ENCODE measurements at places on chromosomes 1 and 21.

DNA sequence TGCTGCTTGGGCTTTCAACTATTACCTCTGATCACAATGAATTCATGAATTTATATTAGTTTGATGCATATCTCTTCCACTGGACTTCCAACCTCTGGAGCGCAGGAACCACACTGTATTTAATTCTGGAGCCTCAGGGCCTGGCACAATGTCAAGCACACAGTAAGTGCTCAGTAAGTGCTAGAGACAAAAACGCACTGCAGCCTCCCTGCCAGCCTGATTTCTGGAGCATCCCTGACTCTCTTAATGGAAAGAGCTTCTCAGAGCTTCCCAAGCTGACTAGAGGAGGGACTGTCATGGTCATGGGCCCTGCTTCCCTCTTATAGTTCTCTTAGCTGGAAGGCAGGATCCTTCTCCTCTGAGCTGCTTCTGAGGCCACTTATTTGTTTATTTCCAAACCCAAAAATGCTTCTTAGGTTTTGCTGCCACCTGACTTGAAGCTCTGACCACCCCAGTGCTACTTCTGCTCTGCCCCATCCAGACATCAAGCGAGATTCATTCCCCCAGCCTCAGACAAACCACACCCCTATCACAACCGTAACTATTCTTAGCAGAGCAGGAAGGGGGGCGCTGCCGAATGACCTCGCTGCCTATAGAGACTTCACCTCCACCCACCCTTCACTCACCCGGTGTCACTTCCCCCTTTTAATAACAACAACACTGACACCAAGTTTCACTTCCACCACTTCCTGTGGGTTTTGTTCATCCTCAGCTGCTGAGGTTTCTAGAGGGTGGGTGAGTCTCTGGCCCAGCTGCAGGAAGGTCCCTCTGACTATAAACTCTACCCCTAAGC, 33.6 kb downstream of the NUAK2 start:
- DNase-seq, result peak; percentile 90

- DNase-seq, result no peak
Observed at GRCh38 chr1:100671601-100672000, 47.9 kb upstream of the VCAM1 start.

DNA sequence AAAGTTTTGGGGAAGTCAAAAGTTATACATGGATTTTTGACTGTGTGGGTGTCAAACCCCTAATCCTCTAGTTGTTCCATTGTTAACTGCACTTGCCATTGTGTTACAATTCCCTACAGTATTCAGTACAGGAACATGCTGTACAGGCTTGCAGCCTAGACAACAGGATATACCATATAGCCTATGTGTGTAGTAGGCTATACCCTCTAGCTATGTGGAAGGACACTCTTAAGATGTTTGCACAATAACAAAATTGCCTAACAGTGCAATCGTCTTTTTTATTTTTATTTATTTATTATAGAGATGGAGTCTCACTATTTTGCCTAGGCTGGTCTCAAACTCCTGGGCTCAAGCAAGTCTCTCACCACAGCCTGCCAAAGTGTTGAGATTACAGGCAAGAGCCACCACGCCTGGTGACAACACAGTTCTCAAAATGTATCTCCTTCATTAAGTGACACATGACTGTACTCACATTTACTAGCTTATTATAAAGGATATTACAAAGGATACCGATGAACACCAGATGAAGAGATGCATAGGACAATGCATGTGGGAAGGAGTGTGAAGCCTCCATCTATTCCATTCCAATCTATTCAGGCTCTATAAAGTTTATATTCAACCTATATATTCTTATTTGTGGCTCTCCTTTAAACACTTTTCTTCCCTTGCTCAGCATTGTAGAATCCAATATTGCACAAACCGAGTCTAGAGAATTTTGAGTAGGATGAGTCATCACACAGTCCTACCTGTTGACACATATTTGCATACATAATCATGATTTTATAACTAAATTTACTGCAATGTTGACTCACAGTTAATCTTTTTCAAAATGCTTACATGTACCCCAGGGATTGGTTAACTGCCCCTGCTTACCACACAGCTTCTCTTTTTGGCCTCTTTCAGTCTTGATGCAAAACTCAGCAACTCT, 28.4 kb upstream of the CEP350 start:
- DNase-seq, result peak; percentile 14

DNA sequence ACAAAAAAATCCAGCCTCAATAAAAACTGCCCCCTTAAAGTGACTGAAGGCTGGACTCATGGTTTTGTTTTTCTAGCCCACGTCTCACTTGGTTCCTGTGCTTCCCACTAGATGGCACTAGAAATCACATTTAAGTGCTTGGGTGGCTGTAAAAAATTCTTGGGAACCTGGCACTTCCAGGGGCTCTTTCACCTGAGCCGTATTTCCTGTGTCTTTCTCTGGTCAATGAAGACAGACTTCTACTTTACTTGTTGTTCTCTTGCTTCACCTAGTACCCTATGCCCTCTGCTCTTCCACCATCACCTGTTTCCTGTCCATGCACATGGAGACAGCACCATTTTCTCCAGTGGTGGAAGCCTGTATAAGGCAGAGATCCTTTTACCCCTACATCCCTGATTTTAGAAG, 20.0 kb downstream of the METTL13 start:
- no peak for DNase-seq

- no peak for DNase-seq
Observed at GRCh38 chr21:37039411-37040075, 33.0 kb downstream of the RIPPLY3 start.

- DNase-seq, result no peak
Observed at GRCh38 chr1:147600119-147601111, 59.1 kb downstream of the BCL9 start.

- no peak for DNase-seq
Observed at GRCh38 chr1:21601278-21602048, 67.7 kb downstream of the RAP1GAP start.

- no peak for DNase-seq
Observed at GRCh38 chr21:44093761-44094160, 13.4 kb upstream of the PWP2 start.

GRCh38 chr1:168229893-168230292, 4.1 kb downstream of the SFT2D2 start:
- no peak for DNase-seq

DNA sequence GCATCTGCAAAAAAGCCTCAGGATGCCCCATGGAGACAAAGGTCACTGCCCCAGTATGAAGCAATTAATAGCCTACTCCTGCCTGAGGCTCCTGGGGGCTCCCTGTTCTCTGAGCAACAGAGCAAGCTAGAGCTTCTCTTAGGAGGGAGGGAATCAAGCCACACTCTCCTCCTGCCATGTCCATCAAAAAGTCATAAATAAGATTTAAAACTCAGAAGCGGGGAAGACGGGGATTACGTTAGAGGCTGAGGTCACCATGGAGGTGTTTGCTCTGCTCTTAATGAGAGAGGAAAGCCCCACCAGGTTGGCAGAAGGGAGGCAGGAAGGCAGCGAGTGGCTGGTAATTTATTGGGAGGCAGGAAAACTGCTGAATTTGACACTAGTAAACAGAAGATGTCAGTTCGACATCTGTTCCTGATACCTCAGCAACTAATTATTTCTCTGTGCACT, 98.4 kb upstream of the TNR start:
- DNase-seq, result no peak

- DNase-seq, result no peak
Observed at GRCh38 chr1:99236756-99237155, 27.5 kb upstream of the PLPPR4 start.

- no peak for DNase-seq
Observed at GRCh38 chr21:44930543-44930981, 9.3 kb upstream of the SLX9 start.

- DNase-seq, result no peak
Observed at GRCh38 chr1:32062867-32063230, 9.9 kb upstream of the TMEM39B start.

DNA sequence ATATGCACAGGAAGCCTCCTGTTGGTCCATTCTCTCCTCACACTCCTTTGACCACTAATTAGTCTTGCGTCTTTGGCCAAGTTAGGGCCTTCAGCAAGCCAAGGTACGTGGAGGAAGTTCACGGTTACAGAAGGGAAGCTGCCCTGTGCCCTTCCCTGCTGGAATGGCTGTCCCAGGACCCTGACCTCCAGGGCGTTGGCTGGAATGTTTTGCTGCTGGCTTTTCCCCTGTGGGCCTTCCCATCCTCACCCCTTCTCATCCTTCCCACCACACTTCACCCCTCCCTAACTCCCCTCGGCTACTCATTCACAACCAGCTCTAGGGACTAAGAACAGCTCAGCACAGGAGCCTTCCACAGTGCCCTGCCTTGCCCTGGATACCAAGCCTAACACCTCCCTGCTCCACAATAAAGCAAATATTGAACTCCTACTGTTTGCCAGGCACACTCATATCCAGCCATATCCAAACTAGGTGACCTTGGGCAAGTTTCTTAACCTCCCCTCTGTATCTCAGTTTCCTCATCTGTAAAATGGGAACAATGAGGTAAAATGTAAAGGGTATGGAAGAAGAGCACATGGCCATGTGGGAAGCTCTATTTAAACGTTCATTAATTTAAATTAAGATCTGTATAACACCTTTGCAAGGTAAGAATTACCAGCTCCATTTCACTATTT, 8.8 kb upstream of the CDCP2 start:
- DNase-seq, result no peak

DNA sequence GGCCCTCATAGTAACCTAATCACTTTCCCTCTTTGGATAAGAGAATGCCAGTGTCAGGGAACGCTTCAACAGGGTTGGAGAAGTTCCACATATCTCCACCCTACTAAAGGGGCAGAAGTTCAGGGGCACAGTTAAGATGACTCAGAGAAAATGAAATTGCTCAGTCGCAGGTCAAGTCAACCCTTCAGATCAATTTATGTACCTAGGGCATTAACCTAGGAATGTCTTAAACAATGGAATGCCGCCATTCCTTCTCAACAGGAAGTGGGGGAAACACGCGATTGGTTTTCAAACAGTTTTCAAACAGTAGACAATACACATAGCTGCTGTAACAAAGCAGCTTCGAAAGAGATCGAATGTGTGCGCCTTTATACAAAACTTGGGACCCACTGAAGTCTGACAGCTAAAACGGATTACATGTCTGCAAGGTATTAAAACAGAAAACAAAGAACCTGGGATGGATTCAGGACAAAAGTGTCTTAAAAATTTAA, 897 bp downstream of the SLC25A24 start:
- no peak for DNase-seq

- no peak for DNase-seq
Observed at GRCh38 chr1:228756457-228756856, 21.2 kb downstream of the RHOU start.

DNA sequence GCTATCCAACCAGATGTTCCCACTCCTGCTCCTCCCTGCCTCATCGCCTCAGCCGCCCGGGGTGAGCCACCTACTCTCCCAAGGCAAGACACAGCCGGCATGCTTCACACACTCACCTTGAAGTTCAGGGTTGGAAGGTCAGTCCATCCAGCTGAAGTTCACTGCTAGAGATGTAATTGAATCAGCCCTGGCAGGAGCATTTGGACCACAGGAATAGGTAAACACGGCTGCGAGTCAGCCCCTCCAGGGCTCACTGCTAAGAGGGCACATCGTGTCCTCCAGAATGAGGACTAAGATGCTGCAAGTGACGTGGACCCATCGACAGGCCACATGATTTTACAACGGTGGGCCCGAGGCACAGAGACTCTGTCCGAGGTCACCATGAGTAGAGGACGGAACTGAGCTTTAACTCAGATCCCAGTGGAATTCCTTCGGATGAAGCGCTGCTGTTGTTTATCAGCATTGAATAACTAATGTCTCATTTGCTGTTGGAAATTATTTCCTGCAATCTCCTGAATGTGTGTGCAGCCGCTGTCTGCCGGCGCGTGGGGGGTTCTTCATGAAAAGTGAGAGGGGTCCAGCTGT, 41.9 kb downstream of the RSPH1 start:
- DNase-seq, result no peak

DNA sequence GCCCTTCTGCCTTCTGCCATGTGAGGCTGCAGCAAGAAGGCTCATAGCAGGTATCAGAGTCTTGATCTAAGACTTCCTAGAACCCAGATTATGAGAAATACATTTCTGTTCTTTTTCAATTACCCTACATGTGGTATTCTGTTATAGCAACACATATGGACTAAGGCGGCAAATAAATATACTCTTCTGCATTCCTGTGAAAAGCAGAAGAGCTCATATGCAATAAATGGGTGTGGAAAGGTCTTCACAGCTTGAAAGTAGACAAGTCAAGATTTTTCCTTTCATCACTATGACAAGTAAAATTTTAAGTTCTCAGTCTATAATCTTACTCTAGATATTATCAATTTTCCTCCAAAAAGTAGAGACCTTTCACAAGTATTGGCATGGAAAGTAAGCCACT, 36.6 kb downstream of the TNFSF18 start:
- DNase-seq, result no peak

DNA sequence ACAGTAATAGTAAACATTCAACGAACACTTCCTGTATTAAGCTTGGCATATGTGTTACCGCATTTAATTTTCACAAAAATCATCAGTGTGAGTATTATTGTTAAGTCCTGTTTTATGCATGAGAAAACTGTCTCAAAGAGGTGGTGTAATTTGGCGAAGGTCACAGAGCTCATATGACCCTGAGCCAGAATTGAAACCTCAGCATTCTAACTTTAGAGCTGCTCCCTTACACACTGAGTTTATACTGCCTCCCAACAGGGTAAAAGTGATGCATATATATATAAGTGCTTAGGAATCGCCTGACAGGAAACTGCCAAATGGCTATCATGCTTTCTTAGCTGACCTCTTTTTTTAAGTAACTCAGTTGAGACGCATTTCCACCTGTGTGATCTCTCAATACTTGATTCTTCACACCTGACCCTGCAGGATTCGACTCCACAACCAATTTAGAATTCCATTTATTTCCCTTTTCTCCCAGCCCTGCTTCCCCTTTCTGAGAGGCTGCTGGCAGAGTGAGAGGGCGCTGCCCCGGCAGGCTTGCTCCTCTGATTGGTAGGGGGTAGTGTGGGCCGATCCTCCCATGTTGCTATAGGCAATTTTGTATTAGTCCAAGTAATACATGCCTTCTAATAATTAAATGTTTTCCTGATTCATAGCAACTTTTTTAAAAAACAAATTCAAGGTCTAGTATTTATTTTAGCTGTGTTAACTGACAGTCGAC, 40.5 kb downstream of the ZBTB40 start:
- DNase-seq, result no peak
